ENCODE measurements at places on chromosomes 7 and 10.
A peak's percentile ranks its signal among the peaks of the same experiment; 100 is the strongest.

DNA sequence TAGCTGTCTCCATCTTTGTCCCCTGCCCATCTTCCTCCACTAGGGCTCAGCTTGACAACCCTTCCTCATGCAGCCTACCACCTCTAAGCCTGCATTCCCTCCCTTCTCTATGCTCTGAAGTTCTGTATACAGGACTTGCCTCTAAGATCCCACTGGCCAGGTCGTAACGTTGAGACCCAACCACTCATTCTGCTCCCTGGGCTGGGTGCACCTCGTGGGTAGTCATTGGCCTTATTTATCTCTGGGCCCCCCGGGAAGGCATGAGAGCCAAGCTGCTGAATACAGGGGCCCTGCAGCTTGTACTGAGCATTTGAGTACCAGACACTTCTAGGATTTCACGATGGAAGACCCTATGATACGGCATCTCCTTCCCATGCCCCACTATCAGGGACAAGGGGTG lies 31.2 kb downstream of the MYL10 start:
- H3K27me3 ChIP-seq = peaks cover 15% of the 10 kb centered on the region
- H3K4me1 ChIP-seq = no peaks in the 10 kb centered on the region
- no peaks in the 10 kb centered on the region for H3K36me3 ChIP-seq
- H3K4me3 ChIP-seq = no peak overlapping the region

- DNase-seq = no peak
- H3K4me1 ChIP-seq = peaks cover 42% of the 10 kb centered on the region
- H3K36me3 ChIP-seq = peaks cover 3% of the 10 kb centered on the region
- H3K27ac ChIP-seq = peak overlapping the region; percentile 10
Observed at GRCh38 chr10:48390933-48391845, 84.7 kb downstream of the MAPK8 start.

- H3K4me1 ChIP-seq = no peaks in the 10 kb centered on the region
- H3K27ac ChIP-seq = no peak overlapping the region
- H3K36me3 ChIP-seq = no peaks in the 10 kb centered on the region
- no peak overlapping the region for H3K4me3 ChIP-seq
Observed at GRCh38 chr10:119988333-119988732, 95.8 kb downstream of the SEC23IP start.

DNA sequence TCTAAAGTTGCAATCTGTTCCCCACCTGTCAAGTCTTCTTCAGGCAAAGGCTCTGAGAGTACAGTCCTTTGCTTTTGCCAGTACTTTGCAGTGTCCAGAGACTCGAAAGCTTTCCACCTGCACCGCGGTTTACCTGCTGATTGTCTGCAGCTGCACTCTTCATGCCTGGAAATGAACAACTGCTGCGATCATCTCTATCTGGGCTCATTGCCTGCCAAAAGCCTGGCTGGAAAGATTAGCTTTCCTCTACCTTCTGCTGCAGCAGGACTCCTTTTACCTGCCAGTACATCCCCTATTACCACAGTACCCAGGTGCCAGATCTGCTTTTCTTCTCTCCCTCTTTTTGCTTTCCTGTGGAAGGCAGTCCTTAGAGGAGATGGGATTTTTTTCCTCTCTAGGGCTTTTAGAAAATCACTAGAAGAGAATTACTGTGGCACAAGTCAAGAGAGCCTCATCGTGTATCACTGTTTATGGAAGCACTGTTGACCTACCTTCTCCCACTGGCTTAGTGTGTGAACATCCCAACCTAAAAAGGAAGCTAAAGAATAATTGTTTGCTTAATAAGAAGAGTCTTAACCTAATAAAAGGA lies 2.2 kb downstream of the STRIP2 start:
- peaks cover 9% of the 10 kb centered on the region for H3K36me3 ChIP-seq
- H3K27me3 ChIP-seq = peaks cover 6% of the 10 kb centered on the region
- peak overlapping the region; percentile 26 for H3K27ac ChIP-seq
- peak overlapping the region; percentile 36 for H3K4me3 ChIP-seq
- H3K4me1 ChIP-seq = peaks cover 46% of the 10 kb centered on the region

GRCh38 chr7:102165136-102165535 lies 121.5 kb upstream of the SH2B2 start:
- DNase-seq = no peak
- no peak overlapping the region for H3K27ac ChIP-seq
- H3K36me3 ChIP-seq = peaks cover 2% of the 10 kb centered on the region
- H3K4me1 ChIP-seq = no peaks in the 10 kb centered on the region

GRCh38 chr10:107616463-107617410 lies 452.2 kb upstream of the SORCS1 start:
- no peak overlapping the region for H3K4me3 ChIP-seq
- DNase-seq = no peak
- H3K36me3 ChIP-seq = no peaks in the 10 kb centered on the region
- H3K27me3 ChIP-seq = no peaks in the 10 kb centered on the region
- H3K27ac ChIP-seq = no peak overlapping the region

DNA sequence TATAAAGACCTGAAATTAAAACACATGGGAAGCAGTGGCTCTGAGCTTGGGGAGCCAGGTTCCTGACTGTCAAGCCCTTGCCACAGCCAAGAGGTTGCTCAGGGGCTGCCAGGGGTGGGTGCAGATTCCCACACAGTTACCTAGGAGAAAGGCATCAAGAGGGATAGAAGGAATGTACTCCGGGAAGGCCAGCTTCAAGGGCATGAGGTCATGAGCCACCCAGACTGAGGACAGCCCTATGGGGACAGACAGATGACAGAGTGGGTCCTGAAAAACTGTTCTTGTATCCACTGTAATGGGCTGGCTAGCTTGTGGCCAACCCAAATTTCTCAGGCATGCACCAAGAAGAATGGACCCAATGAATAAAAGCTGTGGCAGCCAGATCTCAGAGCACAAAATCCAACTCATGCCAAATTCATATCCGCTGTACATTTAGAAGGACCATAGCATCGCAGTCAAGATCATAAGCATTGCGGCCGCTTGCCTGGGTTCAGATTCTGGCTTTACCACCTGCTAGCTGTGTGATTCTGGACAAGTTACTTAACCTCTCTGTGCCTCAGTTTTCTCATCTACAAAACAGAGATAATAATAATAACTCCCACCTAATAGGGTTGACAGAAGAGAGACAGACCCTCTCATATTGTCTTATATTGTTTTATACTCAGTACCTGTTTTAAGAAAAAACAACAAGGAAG lies 44.9 kb upstream of the KCNMA1 start:
- H3K4me3 ChIP-seq = no peak overlapping the region
- no peaks in the 10 kb centered on the region for H3K36me3 ChIP-seq
- H3K27me3 ChIP-seq = peaks cover 13% of the 10 kb centered on the region
- H3K27ac ChIP-seq = no peak overlapping the region

DNA sequence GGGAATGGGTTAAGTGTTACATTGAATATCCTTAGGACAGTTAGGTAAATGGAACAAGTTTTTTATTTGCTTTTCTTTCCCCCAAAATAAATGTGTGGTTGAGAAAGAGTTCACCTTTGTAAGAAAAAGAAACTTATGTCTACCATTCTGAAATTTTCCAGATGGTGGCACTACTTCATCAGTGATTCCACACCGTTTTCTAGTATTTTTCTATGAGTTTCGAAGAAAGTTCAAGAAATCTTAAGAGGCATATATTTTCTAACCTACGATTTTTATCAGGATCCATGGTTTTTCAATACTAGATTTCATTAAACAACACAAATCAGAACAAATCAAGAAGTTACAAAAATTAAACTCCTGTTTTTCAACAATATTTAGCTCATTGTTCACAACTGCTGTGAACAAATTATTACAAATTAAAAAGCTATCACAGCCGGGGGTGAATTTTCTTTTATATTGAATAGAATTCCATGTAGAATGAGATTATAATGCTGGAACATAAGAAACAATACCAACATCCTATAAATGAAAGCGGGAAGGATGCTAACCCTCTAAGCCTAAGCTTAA lies 163.1 kb upstream of the NPVF start:
- H3K27ac ChIP-seq = no peak overlapping the region
- no peaks in the 10 kb centered on the region for H3K36me3 ChIP-seq
- no peaks in the 10 kb centered on the region for H3K4me1 ChIP-seq
- no peak for DNase-seq

GRCh38 chr7:4841007-4841784 lies 20.6 kb downstream of the PAPOLB start:
- H3K4me3 ChIP-seq = no peak overlapping the region
- H3K27ac ChIP-seq = no peak overlapping the region
- peaks cover 5% of the 10 kb centered on the region for H3K27me3 ChIP-seq
- no peaks in the 10 kb centered on the region for H3K4me1 ChIP-seq

GRCh38 chr7:88806280-88807037 lies 10.9 kb upstream of the TEX47 start:
- no peak overlapping the region for H3K4me3 ChIP-seq
- H3K4me1 ChIP-seq = no peaks in the 10 kb centered on the region
- no peaks in the 10 kb centered on the region for H3K27me3 ChIP-seq
- H3K36me3 ChIP-seq = no peaks in the 10 kb centered on the region

DNA sequence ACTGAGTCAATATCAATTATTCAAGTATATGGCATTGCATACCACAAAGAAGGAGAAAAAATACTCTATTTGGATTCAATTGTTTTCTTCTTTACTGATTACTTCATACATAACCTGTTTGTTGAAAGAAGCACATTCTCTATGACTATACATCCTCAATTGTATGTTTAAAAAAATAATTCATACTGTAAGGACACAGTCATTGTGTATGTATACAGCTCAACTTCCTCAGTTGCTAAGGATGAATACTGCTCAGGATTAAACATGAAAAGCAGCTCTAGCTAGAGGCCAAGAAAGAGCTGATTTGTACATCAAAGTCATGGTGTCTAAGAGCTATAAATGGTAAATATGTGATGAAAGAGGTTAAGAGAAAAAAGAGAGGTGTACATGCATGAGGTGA lies 15.8 kb upstream of the BPGM start:
- no peak for DNase-seq
- peaks cover 9% of the 10 kb centered on the region for H3K4me1 ChIP-seq
- H3K27ac ChIP-seq = no peak overlapping the region

DNA sequence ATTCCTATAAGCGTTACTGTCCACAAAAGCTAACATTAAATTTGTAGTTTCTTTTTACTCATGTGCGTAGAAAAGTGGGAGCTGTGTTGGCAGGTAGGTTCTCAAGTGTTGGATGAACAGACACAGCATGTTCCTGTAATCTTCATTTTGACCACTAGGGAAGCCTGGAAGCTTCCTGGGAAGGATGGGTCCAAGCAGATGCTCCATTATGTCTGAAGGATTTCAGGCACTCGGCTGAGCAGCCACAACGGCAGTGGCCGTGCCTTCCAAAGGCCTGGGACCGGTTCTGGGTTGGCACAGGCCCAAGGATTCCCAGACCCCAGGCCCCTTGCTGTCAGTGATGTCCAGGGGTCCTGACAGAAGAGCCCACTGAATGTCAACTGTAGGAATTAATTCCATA lies 386.3 kb downstream of the TNS3 start:
- no peak overlapping the region for H3K4me3 ChIP-seq
- H3K36me3 ChIP-seq = no peaks in the 10 kb centered on the region
- no peak overlapping the region for H3K27ac ChIP-seq
- no peaks in the 10 kb centered on the region for H3K27me3 ChIP-seq
- no peaks in the 10 kb centered on the region for H3K4me1 ChIP-seq

- no peaks in the 10 kb centered on the region for H3K27me3 ChIP-seq
- H3K4me3 ChIP-seq = no peak overlapping the region
- no peak overlapping the region for H3K27ac ChIP-seq
- peaks cover 16% of the 10 kb centered on the region for H3K4me1 ChIP-seq
Observed at GRCh38 chr7:101238226-101239182, 902 bp upstream of the CLDN15 start.

- no peak for DNase-seq
- H3K27ac ChIP-seq = no peak overlapping the region
- no peaks in the 10 kb centered on the region for H3K4me1 ChIP-seq
- H3K27me3 ChIP-seq = no peaks in the 10 kb centered on the region
- H3K36me3 ChIP-seq = no peaks in the 10 kb centered on the region
Observed at GRCh38 chr10:35872671-35873070, 230.6 kb upstream of the FZD8 start.

- no peak overlapping the region for H3K27ac ChIP-seq
- DNase-seq = no peak
- H3K4me1 ChIP-seq = no peaks in the 10 kb centered on the region
- no peaks in the 10 kb centered on the region for H3K36me3 ChIP-seq
Observed at GRCh38 chr10:90999512-91000172, 78.8 kb upstream of the ANKRD1 start.

Measured in activated naive CD4-positive, alpha-beta T cell treated with anti-CD3 and anti-CD28 coated beads, Interleukin-2, amount 10 ng/mL, durations not matched to agents 7 days and 5 days (primary cell).